Activated CD8-positive, alpha-beta T cell treated with anti-CD3 and anti-CD28 coated beads for 36 hours (primary cell): ENCODE measurements at places on chromosomes 12 and 14. TPM values are rescaled to one million over a fixed set of nuclear protein-coding genes. Genes with fewer than 3 reads are reported as not detected.

- no peaks in the 10 kb centered on the region for H3K27me3 ChIP-seq
- no peaks in the 10 kb centered on the region for H3K36me3 ChIP-seq
- H3K27ac ChIP-seq = no peak overlapping the region
- peaks cover 6% of the 10 kb centered on the region for H3K4me1 ChIP-seq
- no peak overlapping the region for H3K4me3 ChIP-seq
Measured at GRCh38 chr14:23513818-23514643, 37.5 kb downstream of the ZFHX2 start.

- H3K36me3 ChIP-seq = no peaks in the 10 kb centered on the region
- H3K4me3 ChIP-seq = no peak overlapping the region
- no peaks in the 10 kb centered on the region for H3K27me3 ChIP-seq
- no peaks in the 10 kb centered on the region for H3K4me1 ChIP-seq
- no peak overlapping the region for H3K27ac ChIP-seq
- DNase-seq = no peak
Measured at GRCh38 chr12:34205401-34205800, 183.1 kb downstream of the ALG10 start.

DNA sequence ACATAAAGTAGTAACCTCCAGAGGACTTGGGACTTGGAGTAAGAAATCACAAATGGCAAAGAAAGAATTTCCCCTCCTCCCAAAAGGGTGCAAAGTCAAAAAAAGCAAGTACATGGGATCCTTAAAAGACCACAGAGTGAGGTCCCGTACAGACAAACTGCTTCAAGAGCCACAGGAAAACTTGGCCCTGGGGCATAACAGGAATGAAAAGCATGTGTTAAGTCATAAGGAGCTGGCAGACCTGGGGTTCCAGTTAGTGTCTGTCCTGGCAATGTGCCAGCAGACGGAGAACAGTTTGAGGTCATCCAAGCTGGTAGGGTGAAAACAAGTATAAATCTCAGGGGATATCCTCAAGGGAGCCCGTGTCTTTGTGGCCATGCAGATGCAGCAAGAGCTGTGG lies 73.2 kb downstream of the HSD17B6 start:
- no peak overlapping the region for H3K4me3 ChIP-seq
- H3K27me3 ChIP-seq = no peaks in the 10 kb centered on the region
- no peak for DNase-seq
- H3K27ac ChIP-seq = no peak overlapping the region
- H3K4me1 ChIP-seq = peaks cover 15% of the 10 kb centered on the region
- peaks cover 1% of the 10 kb centered on the region for H3K36me3 ChIP-seq

- no peaks in the 10 kb centered on the region for H3K36me3 ChIP-seq
- H3K4me1 ChIP-seq = no peaks in the 10 kb centered on the region
- no peak overlapping the region for H3K4me3 ChIP-seq
Measured at GRCh38 chr12:71810921-71811320, 28.6 kb upstream of the TBC1D15 start.

DNA sequence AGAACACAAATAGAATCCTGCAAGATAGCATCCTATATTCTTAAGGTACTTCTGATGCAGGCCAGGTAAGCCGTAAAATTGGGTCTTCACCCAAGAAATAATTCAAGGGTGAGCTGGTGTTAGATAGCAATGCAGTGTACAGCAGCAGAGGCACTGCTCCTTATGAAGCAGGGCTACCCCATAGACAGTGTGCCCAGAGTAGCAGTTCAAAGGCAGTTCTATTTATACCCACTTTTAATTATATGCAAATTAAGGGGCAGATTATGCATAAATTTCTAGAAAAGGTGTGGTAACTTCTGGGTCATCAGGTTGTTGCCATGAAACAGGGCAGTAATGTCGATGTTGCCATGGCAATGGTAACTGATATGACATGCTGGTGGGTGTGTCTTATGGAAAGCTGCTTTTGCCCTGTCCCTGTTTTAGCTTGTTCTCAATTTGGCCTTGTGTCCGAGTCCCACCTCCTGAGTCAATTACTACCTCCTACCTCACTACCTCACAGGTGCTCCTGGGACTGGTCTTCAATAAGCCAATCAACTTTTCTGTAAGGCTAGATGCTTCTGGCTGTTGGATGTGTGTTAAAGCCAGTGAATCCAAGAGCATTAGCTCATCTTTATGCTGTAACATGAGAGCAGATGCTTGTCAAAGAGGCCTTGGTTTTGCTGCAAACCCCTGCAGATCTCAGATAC lies 61.0 kb downstream of the PPM1A start:
- DNase-seq = no peak
- no peaks in the 10 kb centered on the region for H3K36me3 ChIP-seq
- H3K27ac ChIP-seq = no peak overlapping the region
- peaks cover 6% of the 10 kb centered on the region for H3K27me3 ChIP-seq
- no peak overlapping the region for H3K4me3 ChIP-seq

The ATP2B1 gene
- total RNA-seq = 26.2 TPM

The SERPINA6 gene
- total RNA-seq = not detected
